ENCODE measurements at places on chromosomes 7 and 10. TPM values are rescaled to one million over a fixed set of nuclear protein-coding genes. Genes with fewer than 3 reads are reported as not detected.

The ACTL6B gene
- polyA plus RNA-seq: not detected

The BLNK gene
- 24.0 TPM for polyA plus RNA-seq

The BMPER gene
- not detected for polyA plus RNA-seq

The HTR7 gene
- 0.31 TPM for polyA plus RNA-seq

The TAS2R41 gene
- not detected for polyA plus RNA-seq

The GHRHR gene
- not detected for polyA plus RNA-seq

The GIMAP6 gene
- polyA plus RNA-seq: 10.2 TPM

The ATG9B gene
- 1.2 TPM for polyA plus RNA-seq

The TAF3 gene
- 4.2 TPM for polyA plus RNA-seq

The LBX1 gene
- polyA plus RNA-seq: not detected

The NRG3 gene
- 0.17 TPM for polyA plus RNA-seq

The NXPH1 gene
- not detected for polyA plus RNA-seq

The RBP3 gene
- polyA plus RNA-seq: not detected

The COL13A1 gene
- polyA plus RNA-seq: 1.8 TPM

GRCh38 chr7:923108-924041 lies 31.1 kb downstream of the ADAP1 start:
- DNase-seq: peak; percentile 82
- no peak overlapping the region for H3K4me3 ChIP-seq
- no peaks in the 10 kb centered on the region for H3K27me3 ChIP-seq
- H3K36me3 ChIP-seq: no peaks in the 10 kb centered on the region
- peaks cover 28% of the 10 kb centered on the region for H3K4me1 ChIP-seq

DNA sequence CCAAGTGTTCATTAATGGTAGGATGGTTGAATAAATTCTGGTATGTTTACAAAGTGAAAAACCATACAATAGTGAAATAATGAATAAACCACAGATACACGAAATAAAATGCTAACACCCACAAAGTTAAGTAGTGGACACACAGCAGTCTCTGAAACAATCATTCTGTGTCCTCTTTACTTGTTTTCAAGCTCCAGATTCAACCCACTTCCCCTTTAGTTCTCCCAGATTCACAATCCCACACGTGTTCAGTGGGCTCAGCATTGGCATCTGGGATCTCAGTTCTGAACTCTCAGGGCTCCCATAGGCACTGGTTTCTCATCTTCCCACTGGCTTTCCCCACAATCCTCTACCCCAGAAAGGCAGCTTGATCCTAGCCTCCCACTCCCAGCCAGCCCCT lies 44.9 kb downstream of the SEM1 start:
- H3K36me3 ChIP-seq: peaks cover 12% of the 10 kb centered on the region
- no peak overlapping the region for H3K27ac ChIP-seq
- no peak for DNase-seq

DNA sequence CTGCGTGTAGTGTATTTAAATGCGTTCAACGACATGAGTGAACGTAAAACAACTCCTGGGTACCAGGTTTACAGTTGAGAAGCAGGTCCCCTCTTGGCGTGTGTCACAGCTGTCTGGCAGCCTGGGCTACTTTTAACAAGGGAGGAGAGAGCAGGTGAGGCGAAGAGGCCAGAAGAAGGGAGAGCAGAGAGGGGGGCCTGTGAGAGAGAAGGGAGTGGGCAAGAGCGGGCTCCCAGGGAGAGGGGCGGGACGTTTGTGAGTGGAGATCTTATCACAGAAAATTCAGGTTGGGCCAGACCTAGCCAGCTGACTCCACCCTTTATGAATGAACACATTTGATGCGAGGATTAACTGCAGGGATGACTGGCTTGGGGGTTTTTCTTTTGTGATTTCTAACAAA lies 154.0 kb downstream of the CAMK1D start:
- H3K4me3 ChIP-seq: no peak overlapping the region
- DNase-seq: no peak
- peaks cover 29% of the 10 kb centered on the region for H3K4me1 ChIP-seq
- no peak overlapping the region for H3K27ac ChIP-seq

- no peak within 1 kb of the TSS for H3K4me3 ChIP-seq
- no peak for DNase-seq
- H3K27ac ChIP-seq: no peak within 1 kb of the TSS
- no peaks in the 10 kb centered on the region for H3K36me3 ChIP-seq
- H3K4me1 ChIP-seq: no peaks in the 10 kb centered on the region
- H3K27me3 ChIP-seq: no peaks in the 10 kb centered on the region
Observed at GRCh38 chr10:80289451-80290287, at the start of gene MAT1A. Gene MAT1A, minus strand, starts transcription at chr10:80289658. Its CDS starts 235 bp downstream, at chr10:80289423.

DNA sequence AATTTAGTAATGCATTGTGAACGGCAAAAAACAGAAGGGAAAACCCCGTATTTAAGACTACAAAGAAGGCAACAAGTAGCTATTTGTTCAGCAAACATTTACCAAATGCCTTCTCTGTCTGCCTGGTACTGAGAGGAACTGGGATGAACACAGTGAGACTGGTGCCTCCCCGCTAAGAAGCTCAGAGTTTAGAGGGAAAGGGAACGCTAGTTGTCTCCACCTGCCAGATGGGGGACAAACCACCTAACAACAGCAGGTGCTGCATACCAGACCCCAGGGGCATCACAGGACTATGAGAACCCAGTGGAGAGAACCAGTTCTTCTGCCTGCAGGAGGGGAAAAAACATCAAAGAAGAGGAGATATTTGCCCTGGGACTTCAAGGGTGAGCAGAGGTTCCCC lies 147.1 kb downstream of the SLC25A13 start:
- no peak overlapping the region for H3K4me3 ChIP-seq
- H3K27ac ChIP-seq: no peak overlapping the region
- DNase-seq: no peak

DNA sequence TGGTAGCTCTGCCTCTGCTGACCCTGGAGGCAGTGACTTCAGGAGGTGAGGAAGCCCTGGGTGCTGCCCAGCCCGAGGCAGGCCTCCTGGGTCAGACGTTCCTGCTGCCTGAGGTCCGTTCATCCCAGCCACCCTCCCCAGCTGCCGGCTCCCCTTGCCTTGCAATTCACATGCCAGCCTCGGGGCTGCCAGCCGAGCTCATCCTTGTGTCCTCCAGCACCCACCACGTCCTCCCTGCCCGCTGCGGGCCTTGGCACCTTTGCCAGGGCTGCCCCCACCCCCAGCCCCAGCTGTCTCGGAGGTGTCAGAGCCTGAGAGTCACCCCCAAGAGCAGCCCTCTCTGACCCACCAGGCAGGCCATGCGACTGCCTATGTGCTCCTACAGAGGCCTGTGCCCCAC lies 162.1 kb upstream of the RNF32 start:
- H3K4me1 ChIP-seq: peaks cover 4% of the 10 kb centered on the region
- no peak for DNase-seq
- H3K27ac ChIP-seq: no peak overlapping the region
- no peaks in the 10 kb centered on the region for H3K27me3 ChIP-seq
- no peak overlapping the region for H3K4me3 ChIP-seq

GRCh38 chr10:62018131-62018911 lies 116.8 kb downstream of the ARID5B start:
- peak overlapping the region; percentile 83 for H3K27ac ChIP-seq
- H3K4me1 ChIP-seq: peaks cover 57% of the 10 kb centered on the region
- no peaks in the 10 kb centered on the region for H3K27me3 ChIP-seq
- H3K36me3 ChIP-seq: no peaks in the 10 kb centered on the region

GRCh38 chr7:8724080-8724718 lies 290.8 kb downstream of the NXPH1 start:
- no peaks in the 10 kb centered on the region for H3K4me1 ChIP-seq
- H3K27me3 ChIP-seq: no peaks in the 10 kb centered on the region
- H3K4me3 ChIP-seq: no peak overlapping the region

DNA sequence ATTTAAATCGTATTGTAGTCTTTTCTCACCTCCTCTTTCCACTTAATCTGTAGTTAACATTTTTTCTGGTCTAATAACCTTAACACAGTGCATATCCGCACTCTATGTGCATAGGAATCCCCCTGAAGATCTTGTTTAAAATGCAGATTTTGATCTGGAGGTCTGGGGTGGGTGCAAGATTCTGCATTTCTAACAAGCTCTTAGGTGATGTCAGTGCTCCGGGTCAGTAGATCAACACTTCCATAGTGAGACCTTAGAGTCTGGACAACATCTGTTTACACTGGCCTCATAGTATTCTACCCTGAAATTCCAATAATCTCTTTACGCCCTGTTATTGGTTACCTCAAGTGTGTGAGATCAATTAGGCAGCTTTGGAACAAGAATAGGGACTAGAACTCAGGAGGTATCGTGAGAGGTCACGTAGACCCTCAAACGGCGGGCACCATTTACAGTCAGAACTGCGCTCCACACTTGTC lies 434 bp upstream of the PLEKHA8 start:
- DNase-seq: no peak
- H3K36me3 ChIP-seq: no peaks in the 10 kb centered on the region
- H3K27me3 ChIP-seq: no peaks in the 10 kb centered on the region
- H3K4me1 ChIP-seq: peaks cover 3% of the 10 kb centered on the region
- peak overlapping the region; percentile 97 for H3K27ac ChIP-seq

DNA sequence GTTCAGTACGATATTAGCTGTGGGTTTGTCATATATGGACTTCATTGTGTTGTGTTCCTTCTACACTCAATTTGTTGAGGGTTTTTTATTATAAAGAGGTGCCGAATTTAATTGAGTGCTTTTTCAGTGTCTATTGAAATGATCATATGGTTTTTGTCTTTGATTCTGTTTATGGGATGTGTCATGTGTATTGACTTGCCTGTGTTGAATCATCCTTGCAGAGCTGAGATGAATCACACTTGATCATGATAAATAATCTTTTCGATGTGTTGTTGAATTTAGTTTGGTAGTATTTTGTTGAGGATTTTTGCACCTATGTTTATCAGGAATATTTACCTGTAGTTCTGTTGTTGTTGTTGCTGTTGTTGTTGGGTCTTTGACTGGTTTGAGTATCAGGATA lies 39.8 kb downstream of the ATOH7 start:
- H3K27me3 ChIP-seq: no peaks in the 10 kb centered on the region
- no peak for DNase-seq
- no peak overlapping the region for H3K4me3 ChIP-seq
- no peaks in the 10 kb centered on the region for H3K4me1 ChIP-seq
- no peak overlapping the region for H3K27ac ChIP-seq

DNA sequence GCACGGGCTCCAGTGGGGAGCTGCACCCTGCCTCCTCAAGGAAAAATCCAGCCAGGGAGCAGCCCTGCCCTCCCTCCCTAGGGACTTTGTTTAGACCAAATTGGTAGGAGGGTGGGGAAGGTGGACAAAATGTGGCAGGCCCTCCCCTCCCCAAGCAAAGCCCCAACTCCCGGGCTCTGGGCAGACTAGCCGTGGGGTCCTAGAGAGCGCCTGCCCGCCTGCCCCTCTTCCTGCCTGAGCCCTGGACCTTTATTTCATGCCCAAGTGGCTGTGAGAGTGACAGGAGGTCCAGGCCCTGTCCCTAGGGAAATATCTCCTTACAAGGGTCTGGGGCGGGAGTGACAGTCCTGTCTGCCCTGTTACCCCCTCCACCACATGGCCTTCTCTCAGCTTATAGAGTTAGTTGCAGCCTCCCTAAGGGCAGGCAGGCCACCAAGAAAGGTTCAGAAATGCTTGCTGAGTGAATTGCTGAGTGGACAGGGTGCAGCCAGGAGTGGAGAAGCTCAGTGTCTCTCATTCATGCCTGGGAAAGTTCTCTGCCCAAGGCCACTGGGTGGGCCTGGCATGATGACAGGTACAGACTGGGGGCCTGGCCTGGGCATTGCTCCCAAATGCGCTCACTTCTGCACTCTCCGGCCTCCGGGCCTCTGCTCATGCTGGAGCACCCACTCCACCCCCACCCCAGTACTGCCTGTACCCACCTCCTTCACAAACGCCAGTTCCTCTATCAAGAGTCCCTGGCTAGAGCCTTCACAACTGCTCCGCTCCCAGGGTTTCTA lies 25.2 kb downstream of the DNAJB12 start:
- peak overlapping the region; percentile 15 for H3K27ac ChIP-seq
- H3K27me3 ChIP-seq: no peaks in the 10 kb centered on the region
- H3K4me3 ChIP-seq: no peak overlapping the region
- no peaks in the 10 kb centered on the region for H3K36me3 ChIP-seq

- H3K4me3 ChIP-seq: no peak overlapping the region
- H3K27ac ChIP-seq: no peak overlapping the region
- H3K4me1 ChIP-seq: no peaks in the 10 kb centered on the region
- no peak for DNase-seq
- no peaks in the 10 kb centered on the region for H3K36me3 ChIP-seq
- no peaks in the 10 kb centered on the region for H3K27me3 ChIP-seq
Observed at GRCh38 chr7:102251531-102252365, 34.9 kb upstream of the SH2B2 start.

- H3K27ac ChIP-seq: no peak overlapping the region
- no peak for DNase-seq
- H3K27me3 ChIP-seq: no peaks in the 10 kb centered on the region
- no peaks in the 10 kb centered on the region for H3K4me1 ChIP-seq
Observed at GRCh38 chr10:104678658-104679057, 37.6 kb downstream of the SORCS3 start.

DNA sequence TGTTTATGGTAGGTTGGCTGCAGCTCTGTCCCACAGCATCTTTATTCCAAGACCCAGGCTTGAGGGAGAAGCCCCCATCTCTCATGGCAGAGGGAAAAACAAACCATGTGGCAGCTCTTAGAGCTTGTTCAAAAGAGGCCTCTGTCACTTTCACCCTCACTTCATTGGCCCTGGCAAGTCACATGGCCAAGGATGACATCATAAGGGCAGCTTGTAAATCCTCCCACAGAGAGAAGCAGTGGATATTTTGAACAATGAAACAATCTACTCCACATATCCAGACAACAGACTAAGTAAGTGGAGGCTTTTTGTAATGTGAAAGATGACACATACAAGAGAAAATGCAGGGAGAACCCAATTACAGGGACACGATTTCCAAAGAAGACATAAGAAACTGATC lies 108.1 kb downstream of the GRID1 start:
- H3K4me1 ChIP-seq: peaks cover 9% of the 10 kb centered on the region
- H3K27ac ChIP-seq: no peak overlapping the region
- no peaks in the 10 kb centered on the region for H3K36me3 ChIP-seq
- DNase-seq: no peak
- no peak overlapping the region for H3K4me3 ChIP-seq
- H3K27me3 ChIP-seq: no peaks in the 10 kb centered on the region

GRCh38 chr7:128946936-128947830 lies 9.5 kb downstream of the IRF5 start:
- no peaks in the 10 kb centered on the region for H3K4me1 ChIP-seq
- H3K27ac ChIP-seq: no peak overlapping the region
- H3K27me3 ChIP-seq: no peaks in the 10 kb centered on the region
- H3K36me3 ChIP-seq: no peaks in the 10 kb centered on the region
- DNase-seq: no peak
- H3K4me3 ChIP-seq: no peak overlapping the region

DNA sequence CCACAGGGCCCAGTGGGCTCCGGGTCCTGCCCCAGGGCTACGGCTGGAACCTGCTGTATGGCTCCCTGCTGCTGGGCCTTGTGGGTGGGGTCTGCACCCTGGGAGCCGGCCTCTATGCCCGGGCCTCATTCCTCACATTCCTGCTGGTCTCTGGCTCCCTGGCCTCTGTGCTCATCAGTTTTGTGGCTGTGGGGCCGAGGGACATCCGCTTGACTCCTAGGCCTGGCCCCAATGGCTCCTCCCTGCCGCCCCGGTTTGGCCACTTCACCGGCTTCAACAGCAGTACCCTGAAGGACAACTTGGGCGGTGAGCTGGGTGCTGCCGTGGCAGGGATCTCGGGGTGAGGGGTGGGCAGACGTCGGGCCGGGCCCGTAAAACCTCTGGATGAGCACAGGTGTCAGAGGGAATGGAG lies 4.4 kb downstream of the SLC12A9 start:
- peaks cover 40% of the 10 kb centered on the region for H3K36me3 ChIP-seq
- H3K27ac ChIP-seq: no peak overlapping the region
- no peaks in the 10 kb centered on the region for H3K27me3 ChIP-seq
- no peak for DNase-seq

GRCh38 chr10:66209025-66209424 lies 716.8 kb upstream of the LRRTM3 start:
- no peaks in the 10 kb centered on the region for H3K36me3 ChIP-seq
- H3K4me3 ChIP-seq: no peak overlapping the region
- no peak overlapping the region for H3K27ac ChIP-seq

Measured in sigmoid colon (tissue), 7 donors.